ENCODE measurements at places on chromosomes 3 and 15. TPM values are rescaled to one million over a fixed set of nuclear protein-coding genes. Genes with fewer than 3 reads are reported as not detected.

Gene CNTN6
- total RNA-seq: not detected

Gene HRG
- not detected for total RNA-seq

Gene GP9
- not detected for total RNA-seq

Gene CRELD1
- total RNA-seq: 18.3 TPM

Gene RRP9
- 39.1 TPM for total RNA-seq

Gene UQCC5
- total RNA-seq: 38.6 TPM

Gene SH2D7
- not detected for total RNA-seq

Gene CELSR3
- 35.4 TPM for total RNA-seq

DNA sequence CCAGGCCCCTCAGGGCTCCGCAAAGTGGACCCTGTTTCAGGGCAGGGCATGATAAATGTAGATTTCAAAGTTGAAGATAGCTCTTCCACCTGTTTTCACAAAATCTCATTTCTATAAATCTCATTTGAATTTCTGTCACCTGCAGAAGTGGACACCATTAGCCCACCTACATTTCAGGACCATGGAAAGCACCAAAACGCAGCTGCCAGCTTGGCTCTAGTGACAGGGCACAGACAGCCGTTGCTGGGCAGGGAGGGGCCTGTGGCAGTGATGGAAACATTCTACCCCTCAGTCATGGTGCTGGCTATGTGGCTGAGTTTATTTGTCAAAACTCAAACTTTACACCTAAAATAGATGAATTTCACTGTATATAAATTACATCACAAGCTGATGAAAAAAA lies 40.4 kb downstream of the PRR23E start:
- H3K27ac ChIP-seq: no peak overlapping the region
- H3K4me3 ChIP-seq: no peak overlapping the region
- no peaks in the 10 kb centered on the region for H3K4me1 ChIP-seq
- H3K36me3 ChIP-seq: no peaks in the 10 kb centered on the region

DNA sequence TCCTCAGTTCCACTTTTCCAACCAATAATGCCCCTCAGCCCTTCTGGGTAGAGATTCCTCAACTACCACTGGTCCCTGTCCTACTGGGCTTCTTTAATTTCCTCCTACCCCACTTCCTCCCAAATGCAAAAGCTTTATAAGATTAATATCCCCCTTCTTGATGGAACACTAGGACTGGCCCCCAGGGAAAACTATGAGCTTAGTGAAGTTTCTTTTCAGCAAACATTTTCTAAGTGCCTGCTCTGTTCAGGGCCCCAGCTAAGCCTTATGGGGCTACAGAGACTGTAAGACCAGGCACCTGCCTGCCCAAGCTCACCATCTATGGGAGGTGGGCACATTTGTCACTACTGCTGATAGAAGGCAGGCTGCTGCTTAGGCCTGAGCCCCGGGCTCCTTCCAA lies 79.4 kb downstream of the RPLP1 start:
- no peaks in the 10 kb centered on the region for H3K36me3 ChIP-seq
- no peak for DNase-seq
- no peak overlapping the region for H3K4me3 ChIP-seq
- no peaks in the 10 kb centered on the region for H3K27me3 ChIP-seq
- H3K27ac ChIP-seq: no peak overlapping the region

GRCh38 chr3:94965867-94966475 lies 903.1 kb downstream of the NSUN3 start:
- H3K36me3 ChIP-seq: no peaks in the 10 kb centered on the region
- no peak overlapping the region for H3K4me3 ChIP-seq
- peak overlapping the region; percentile 18 for H3K27ac ChIP-seq

- no peak overlapping the region for H3K27ac ChIP-seq
- no peaks in the 10 kb centered on the region for H3K36me3 ChIP-seq
- no peaks in the 10 kb centered on the region for H3K27me3 ChIP-seq
- DNase-seq: no peak
These were observed 52.2 kb downstream of the LARS2 start for GRCh38 chr3:45440562-45440961.

- no peak for DNase-seq
- no peaks in the 10 kb centered on the region for H3K4me1 ChIP-seq
- H3K36me3 ChIP-seq: no peaks in the 10 kb centered on the region
- H3K27ac ChIP-seq: no peak overlapping the region
These were observed 2.7 kb downstream of the ZIC1 start for GRCh38 chr3:147411815-147412241.

DNA sequence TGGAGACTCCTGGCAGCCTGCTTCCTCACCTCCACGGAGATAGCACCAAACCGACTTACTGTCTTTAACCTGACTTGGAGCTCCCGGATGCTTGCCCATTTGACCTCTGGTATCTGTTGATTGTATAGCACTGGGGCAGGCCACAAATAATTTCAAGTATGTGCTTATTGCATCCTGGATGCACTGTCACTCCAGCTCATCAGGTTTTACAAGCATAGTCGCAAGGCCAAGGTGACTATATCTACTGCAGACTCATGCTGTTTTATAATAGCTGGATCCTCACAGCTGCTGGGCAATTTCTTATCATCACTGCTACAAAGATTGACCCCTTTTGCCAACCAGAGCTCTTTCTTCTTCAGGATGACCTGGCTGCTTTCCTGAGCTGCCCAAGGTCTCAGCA lies 45.6 kb downstream of the PEX5L start:
- no peak overlapping the region for H3K27ac ChIP-seq
- DNase-seq: no peak
- H3K4me1 ChIP-seq: no peaks in the 10 kb centered on the region
- no peaks in the 10 kb centered on the region for H3K27me3 ChIP-seq
- H3K36me3 ChIP-seq: no peaks in the 10 kb centered on the region
- H3K4me3 ChIP-seq: no peak overlapping the region

DNA sequence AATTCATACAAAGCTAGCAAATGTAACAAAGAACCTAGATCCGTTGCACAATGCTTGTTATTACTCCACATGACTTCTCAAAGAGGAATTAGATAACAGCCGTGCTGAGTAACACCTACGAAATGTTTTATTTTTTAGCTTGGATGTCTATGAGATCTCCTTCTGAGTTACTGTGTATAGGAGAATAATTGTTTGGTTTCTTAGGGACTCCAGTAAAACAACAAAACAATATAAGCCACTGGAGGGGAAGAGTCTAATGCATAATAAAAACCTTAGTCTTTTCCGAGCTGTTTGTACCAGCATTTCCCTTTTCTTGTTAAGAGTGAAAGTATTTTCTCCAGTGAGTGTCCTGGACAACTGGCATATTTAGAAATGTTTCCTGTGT lies 15.6 kb downstream of the SNAP23 start:
- no peaks in the 10 kb centered on the region for H3K36me3 ChIP-seq
- H3K4me3 ChIP-seq: no peak overlapping the region
- no peaks in the 10 kb centered on the region for H3K27me3 ChIP-seq

- H3K4me3 ChIP-seq: no peak overlapping the region
- H3K4me1 ChIP-seq: no peaks in the 10 kb centered on the region
- no peaks in the 10 kb centered on the region for H3K36me3 ChIP-seq
- no peak overlapping the region for H3K27ac ChIP-seq
- no peaks in the 10 kb centered on the region for H3K27me3 ChIP-seq
- peak; percentile 38 for DNase-seq
These were observed 1455.9 kb downstream of the SI start for GRCh38 chr3:163622384-163622783.

- no peaks in the 10 kb centered on the region for H3K27me3 ChIP-seq
- H3K4me3 ChIP-seq: no peak overlapping the region
- peaks cover 6% of the 10 kb centered on the region for H3K36me3 ChIP-seq
- no peak for DNase-seq
- 0 out of 2 replicates have a peak, but pooled peaks cover 3% of the 10 kb centered on the region for H3K4me1 ChIP-seq
- no peak overlapping the region for H3K27ac ChIP-seq
These were observed 41.9 kb downstream of the SETD5 start for GRCh38 chr3:9439331-9439730.

GRCh38 chr3:173253471-173253870 lies 112.4 kb upstream of the SPATA16 start:
- H3K4me3 ChIP-seq: no peak overlapping the region
- H3K4me1 ChIP-seq: no peaks in the 10 kb centered on the region
- DNase-seq: no peak
- no peaks in the 10 kb centered on the region for H3K27me3 ChIP-seq

DNA sequence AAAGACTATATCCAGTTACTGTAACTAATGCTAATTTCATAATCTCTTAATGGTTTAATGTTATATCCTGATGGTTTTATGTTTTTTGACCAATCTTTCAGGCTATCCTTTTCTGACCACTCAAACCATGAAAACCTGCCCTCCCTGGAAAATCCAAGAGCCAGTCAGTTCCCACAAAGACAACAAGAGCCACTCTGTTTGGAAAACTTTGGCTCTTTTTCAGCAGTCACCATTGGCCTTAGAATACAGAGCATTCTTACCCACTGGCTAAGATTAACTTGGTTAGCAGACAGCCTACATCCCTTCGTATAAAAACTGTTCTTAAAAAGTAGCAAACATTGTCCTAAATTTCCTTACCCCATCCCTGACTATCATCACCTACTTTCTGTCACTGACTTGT lies 32.9 kb downstream of the ALCAM start:
- H3K4me1 ChIP-seq: no peaks in the 10 kb centered on the region
- no peak for DNase-seq
- no peak overlapping the region for H3K4me3 ChIP-seq
- no peaks in the 10 kb centered on the region for H3K27me3 ChIP-seq
- no peaks in the 10 kb centered on the region for H3K36me3 ChIP-seq
- H3K27ac ChIP-seq: no peak overlapping the region

DNA sequence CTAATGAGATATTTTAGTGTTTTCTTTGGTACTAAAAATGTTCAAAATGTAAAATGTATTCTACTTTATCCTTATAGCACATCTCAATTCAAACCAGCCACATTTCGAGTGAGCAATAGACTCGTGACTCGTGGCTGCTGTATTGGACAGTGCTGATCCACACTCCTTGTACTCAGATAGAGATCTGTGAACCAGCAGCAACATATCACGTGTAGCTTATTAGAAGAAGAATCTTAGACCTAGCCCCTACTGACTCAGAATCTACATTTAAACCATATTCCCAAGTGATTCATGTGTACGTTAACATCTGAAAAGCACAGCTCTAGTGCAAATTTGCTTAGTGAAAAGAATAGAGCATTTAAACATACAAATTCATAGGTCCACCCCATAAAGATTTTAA lies 130.9 kb downstream of the IL1RAP start:
- no peaks in the 10 kb centered on the region for H3K27me3 ChIP-seq
- DNase-seq: no peak
- H3K4me3 ChIP-seq: no peak overlapping the region
- 0 out of 2 replicates have a peak, but pooled peaks cover 3% of the 10 kb centered on the region for H3K4me1 ChIP-seq

DNA sequence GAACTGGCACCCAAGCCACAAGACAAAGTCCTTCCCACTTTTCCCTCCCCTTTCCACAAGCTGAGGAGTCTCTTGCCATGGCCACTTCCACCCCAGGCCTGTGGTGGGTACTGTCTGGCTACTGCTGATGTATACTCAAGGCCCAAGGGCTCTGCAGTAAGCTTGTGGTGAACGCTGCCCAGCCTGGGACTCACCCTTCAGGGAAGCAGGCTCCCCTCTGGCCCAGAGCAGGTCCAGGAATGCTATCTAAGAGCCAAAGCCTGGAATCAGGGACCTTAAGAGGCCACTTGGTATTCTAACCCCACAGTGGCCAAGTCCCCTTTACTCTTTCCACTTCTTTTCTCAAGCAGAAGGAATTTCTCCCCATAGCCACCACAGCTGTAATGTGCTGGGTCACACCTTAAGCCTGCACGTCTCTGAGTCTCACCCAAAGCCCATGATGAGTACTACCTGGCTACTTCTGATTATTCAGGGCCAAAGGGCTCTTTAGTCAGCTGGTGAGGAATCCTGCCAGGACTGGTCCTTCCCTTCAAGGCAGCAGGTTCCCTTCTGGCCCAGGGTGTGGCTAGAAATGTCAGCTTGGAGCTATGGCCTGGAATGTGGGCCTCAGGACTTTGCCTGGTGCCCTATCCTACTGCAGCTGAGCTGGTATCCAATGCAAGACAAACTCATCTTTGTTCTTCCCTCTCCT lies 4.0 kb downstream of the PATL2 start:
- no peak overlapping the region for H3K4me3 ChIP-seq
- H3K27me3 ChIP-seq: no peaks in the 10 kb centered on the region
- peak; percentile 83 for DNase-seq

- peaks cover 2% of the 10 kb centered on the region for H3K36me3 ChIP-seq
- peak overlapping the region; percentile 69 for H3K27ac ChIP-seq
- no peak overlapping the region for H3K4me3 ChIP-seq
- H3K27me3 ChIP-seq: no peaks in the 10 kb centered on the region
- no peak for DNase-seq
These were observed 117.9 kb upstream of the PHLDB2 start for GRCh38 chr3:111741181-111741580.

GRCh38 chr15:101277943-101278564 lies 769 bp upstream of the SELENOS start:
- DNase-seq: no peak
- H3K27ac ChIP-seq: peak overlapping the region; percentile 84

DNA sequence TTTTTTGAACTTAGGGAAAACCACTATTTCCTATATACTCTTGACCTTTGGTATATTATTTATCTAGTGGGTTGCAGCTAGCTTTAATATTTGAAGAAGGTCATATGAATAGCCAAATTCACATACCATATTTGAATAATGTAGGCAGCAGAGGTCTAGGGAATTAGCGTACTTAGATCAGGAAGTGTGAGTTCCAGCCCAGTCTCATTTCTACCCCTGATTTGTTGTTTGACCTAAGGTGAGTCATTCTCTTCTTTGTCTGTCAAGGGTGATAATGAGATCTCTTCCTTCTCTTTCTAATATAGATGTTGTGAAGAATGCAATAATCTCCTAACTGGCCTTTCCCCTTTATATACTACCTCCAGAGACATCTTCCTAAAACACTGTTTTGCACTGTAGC lies 36.6 kb upstream of the ZPLD1 start:
- no peaks in the 10 kb centered on the region for H3K4me1 ChIP-seq
- no peak for DNase-seq
- no peaks in the 10 kb centered on the region for H3K36me3 ChIP-seq
- no peak overlapping the region for H3K27ac ChIP-seq

GRCh38 chr3:21484057-21484827 lies 266.8 kb downstream of the ZNF385D start:
- DNase-seq: peak; percentile 43
- H3K4me3 ChIP-seq: no peak overlapping the region
- H3K27me3 ChIP-seq: no peaks in the 10 kb centered on the region
- H3K36me3 ChIP-seq: no peaks in the 10 kb centered on the region

- no peak for DNase-seq
- no peaks in the 10 kb centered on the region for H3K36me3 ChIP-seq
- no peak overlapping the region for H3K27ac ChIP-seq
- H3K4me3 ChIP-seq: no peak overlapping the region
These were observed 82.0 kb upstream of the LRIG1 start for GRCh38 chr3:66582721-66583423.

DNA sequence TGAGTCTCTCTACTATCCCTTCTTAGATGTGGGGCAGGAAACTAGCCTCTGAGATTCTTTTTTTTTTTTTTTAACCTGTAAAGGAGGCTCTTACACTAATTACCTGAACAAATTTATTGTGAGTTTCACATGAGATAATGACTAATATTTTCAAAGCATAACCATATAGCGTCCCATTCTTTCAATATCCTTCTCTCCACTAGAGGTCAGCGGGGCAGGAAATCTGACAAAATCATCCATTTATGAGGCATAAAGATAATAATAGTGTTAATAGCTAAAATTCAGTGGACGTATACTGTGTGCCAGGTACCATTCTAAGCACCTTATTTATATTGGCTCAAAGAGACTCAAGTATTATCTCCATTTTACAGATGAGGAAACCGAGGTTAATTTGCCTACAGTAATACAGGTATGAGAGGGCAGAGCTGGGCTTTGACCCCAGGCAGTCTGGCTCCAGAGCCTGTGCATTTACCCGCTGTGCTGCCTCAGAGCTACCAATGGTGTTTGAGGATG lies 16.3 kb upstream of the SMAD6 start:
- no peak overlapping the region for H3K4me3 ChIP-seq
- DNase-seq: no peak
- H3K27me3 ChIP-seq: no peaks in the 10 kb centered on the region
- no peaks in the 10 kb centered on the region for H3K36me3 ChIP-seq
- peaks cover under 1% of the 10 kb centered on the region for H3K4me1 ChIP-seq
- H3K27ac ChIP-seq: no peak overlapping the region

Measured in Caco-2 (cell line).